Activated CD4-positive, alpha-beta T cell treated with anti-CD3 and anti-CD28 coated beads, Interleukin-2, amount 50 U/mL, for 1 hour (primary cell): ENCODE measurements at places on chromosomes 3 and 15.

- no peak for DNase-seq
Observed at GRCh38 chr3:51063053-51063452, 322.0 kb upstream of the MANF start.

- no peak for DNase-seq
Observed at GRCh38 chr3:194357681-194358080, 6.6 kb upstream of the CPN2 start.

DNA sequence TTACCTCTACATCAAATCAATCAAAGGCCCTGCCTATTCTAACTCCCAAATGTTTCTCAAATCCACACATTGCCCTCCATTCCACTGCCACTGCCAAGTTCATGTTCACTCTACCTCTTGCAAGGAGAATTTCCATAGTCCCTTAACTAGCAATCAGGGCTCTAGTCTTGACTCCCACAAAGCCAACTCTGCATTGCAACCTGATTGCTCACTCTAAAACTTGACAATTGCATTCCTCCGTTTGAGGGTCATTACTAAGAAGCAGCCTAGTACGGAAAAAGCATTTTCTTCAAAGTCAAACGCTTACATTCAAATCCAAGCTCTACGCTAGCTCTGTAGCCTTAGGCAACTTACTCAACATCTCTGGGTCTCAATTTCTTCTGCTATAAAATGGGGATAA, 1.2 kb downstream of the CPA3 start:
- DNase-seq, result no peak

- peak; percentile 20 for DNase-seq
Observed at GRCh38 chr15:66252685-66253417, 699 bp downstream of the MEGF11 start.

GRCh38 chr3:173911446-173911845, 513.9 kb downstream of the NLGN1 start:
- DNase-seq, result no peak
